Activated CD8-positive, alpha-beta memory T cell treated with anti-CD3 and anti-CD28 coated beads for 4 hours (primary cell): ENCODE measurements at places on chromosomes 4 and X.
A peak's percentile ranks its signal among the peaks of the same experiment; 100 is the strongest.

GRCh38 chr4:14293582-14293981 lies 666.1 kb upstream of the BOD1L1 start:
- DNase-seq: no peak

- no peak for DNase-seq
Observed at GRCh38 chr4:121742794-121743193, 22.2 kb downstream of the SMIM43 start.

- no peak for DNase-seq
Observed at GRCh38 chr4:184805462-184806228, 20.1 kb downstream of the ACSL1 start.

GRCh38 chrX:132489578-132490419 lies 961 bp upstream of the MBNL3 start:
- peak; percentile 15 for DNase-seq

GRCh38 chr4:72446353-72447055 lies 122.5 kb downstream of the ADAMTS3 start:
- DNase-seq: no peak

GRCh38 chrX:40130207-40130606 lies 32.4 kb upstream of the BCOR start:
- DNase-seq: no peak
